ENCODE measurements at places on chromosomes 11 and 22. TPM values are rescaled to one million over a fixed set of nuclear protein-coding genes. Genes with fewer than 3 reads are reported as not detected.

The KDM2A gene
- total RNA-seq, result 26.7 TPM

The OR8B4 gene
- total RNA-seq, result not detected

DNA sequence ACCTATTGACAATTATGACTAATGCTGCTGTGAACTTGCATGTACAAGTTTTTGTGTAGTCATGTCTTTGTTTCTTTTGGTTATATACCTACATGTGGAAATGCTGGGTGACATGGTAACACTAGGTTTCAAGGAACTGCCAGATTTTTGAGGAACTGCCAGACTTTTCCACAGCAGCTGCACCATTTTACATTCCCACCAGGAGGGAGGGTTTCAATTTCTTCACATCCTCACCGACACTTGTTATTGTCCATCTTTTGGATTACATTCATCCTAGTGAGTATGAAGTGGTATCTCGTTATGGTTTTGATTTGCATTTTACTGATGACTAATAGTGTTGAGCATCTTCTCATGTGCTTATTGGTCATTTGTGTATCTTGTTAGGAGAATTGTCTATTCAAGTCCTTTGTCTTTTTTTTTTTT is 13.3 kb downstream of the CLDN5 start:
- no peak for DNase-seq

The ASPHD2 gene
- 1.3 TPM for total RNA-seq

DNA sequence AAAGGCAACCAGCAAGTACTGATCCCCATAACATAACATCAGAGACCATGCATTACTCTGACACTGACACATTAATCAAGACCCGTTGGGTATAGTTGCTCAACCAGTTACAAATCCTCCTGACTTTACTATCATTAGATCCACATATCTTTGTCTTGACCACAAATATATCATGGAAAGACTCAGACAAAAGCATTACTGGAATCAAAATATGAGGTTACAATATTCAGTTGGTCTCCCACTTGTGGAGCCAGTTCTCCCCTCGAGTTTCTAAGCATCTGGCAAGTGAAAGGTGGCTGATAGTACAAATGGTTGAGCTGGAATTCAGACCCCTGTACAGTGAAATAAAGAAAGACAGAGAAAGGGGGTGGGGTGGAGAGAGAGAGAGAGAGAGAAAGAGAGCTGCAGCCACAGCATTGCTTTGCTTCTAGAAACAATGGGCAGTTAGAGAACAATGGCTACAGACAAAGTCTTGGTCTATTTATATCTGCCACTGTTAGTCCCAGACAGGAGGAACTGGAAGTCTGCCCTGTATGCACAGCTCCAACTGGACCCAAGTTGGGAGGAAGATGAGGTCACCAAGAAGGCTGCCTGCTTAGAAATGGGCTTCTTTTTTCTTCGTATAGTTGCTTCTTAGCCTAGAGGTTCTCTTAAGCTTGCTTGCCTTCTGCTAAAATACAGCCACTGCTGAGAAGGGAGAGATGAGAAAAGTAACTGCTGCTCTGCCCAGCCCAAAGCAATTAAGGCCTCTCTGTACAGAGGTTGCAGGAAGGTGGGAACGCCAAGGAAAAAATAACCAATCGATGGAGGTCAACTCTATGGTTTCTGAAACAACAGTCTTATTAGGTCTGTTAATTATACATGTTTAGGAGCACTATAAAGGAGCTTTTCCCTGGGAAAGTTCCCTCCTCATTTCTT is 85.5 kb downstream of the ETS1 start:
- DNase-seq, result peak; percentile 77

Data from IMR-90 (cell line).